Stimulated activated CD8-positive, alpha-beta memory T cell treated with anti-CD3 and anti-CD28 coated beads, Interleukin-2, amount 100 ng/mL, for 1 hour (primary cell): ENCODE measurements at places on chromosomes 7 and 10.

DNA sequence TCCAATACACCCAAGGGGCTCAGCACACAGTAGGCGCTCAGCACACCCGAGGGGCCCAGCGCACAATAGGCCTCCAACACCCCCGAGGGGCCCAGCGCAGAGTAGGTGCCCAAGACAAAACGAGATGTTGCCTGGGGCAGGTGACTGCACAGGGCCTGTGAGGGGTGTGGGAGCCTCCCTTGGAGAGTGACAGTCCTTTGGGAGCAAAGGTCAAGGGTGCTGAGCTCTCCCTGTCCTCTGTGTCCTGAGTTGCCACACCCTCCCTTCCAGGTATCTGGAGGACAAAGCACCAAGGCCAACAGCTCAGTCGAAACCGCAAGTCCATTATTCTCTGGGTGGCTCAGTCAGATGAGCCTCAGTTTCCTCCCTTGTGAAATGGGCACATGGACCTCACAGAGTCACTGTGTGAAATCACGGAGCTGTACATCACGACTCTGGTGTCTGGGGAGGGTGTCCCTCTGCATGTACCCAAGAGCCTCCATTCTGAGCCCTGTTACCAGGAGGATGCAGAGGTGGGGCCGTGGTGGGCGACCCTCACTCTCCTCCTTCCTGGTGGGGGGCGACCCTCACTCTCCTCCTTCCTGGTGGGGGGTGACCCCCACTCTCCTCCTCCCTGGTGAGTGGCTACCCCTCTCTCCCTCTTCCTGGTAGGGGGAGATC, 81.3 kb downstream of the FOXL3 start:
- DNase-seq, result no peak

- no peak for DNase-seq
Observed at GRCh38 chr10:15265056-15265455, 96.6 kb upstream of the NMT2 start.

GRCh38 chr7:97006816-97007582, 1.6 kb downstream of the DLX6 start:
- DNase-seq, result no peak

DNA sequence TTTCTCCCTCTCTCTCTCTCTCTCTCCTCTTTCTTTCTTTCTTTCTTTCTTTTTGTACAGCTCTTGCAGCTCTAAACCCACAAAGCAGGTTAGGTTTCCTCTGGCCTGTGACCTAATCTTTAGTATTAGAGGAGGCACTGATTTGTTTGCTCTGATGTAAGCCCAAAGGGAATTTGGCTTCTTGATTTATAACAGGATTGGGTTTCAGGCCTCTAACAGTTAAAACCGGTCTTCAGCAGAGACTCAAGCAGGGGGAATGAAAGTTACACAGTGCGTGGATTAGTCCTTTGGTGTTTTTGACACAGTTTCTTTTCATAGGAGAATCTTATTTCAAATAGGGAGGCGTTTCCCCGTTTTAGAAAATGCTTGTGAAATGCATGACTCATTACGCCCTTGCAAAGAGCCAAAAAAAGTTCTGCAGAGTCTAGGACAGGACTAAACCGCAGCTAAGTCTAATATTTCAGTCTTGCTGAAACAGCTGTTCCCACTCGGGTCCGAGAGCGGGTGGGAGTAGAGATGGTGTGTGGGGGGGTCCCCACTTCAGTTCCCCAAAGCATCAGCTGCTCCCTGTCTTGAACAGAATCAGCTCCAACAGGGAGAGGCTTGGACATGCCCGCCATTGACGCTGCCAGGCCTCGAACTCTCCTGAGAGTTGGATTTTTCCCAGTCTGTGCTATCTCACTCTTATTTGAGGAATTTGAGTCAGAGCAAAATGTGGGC, 296.5 kb upstream of the PITRM1 start:
- DNase-seq, result no peak

- no peak for DNase-seq
Observed at GRCh38 chr7:47271749-47272148, 310.2 kb downstream of the TNS3 start.

DNA sequence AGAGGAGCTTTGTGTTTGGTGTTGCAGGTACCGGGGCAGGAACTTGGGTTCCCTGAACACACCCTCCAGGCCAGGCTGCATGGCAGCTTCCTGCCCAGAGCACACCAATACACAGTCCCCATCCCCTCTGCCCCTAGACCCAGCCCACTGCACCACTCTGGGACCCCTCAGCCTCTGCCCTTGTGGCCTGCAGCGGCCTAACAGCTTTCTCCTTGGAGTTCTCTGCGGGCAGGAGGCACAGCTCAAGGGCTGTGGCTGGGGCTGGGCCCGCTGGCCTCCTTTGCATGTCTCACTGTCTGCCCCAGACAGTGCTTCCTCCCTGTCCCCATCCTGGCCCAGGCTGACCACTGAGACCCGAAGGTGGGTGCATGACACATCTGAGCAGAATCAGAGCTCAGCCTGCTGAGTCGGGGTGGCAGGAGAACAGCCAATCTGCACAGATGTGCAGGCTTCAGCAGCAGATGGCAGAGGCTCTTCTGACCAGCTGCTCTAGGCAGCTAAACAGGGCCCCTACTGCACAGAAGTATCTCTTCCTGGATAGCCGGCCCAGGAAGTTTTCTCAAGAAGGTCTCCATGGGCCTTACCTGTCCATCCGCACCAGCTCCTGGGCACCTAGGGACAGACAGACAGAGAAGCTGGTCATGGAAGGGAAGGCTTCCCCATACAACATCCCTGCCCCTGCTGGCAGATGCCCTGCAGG, 20.8 kb downstream of the VSIR start:
- no peak for DNase-seq

DNA sequence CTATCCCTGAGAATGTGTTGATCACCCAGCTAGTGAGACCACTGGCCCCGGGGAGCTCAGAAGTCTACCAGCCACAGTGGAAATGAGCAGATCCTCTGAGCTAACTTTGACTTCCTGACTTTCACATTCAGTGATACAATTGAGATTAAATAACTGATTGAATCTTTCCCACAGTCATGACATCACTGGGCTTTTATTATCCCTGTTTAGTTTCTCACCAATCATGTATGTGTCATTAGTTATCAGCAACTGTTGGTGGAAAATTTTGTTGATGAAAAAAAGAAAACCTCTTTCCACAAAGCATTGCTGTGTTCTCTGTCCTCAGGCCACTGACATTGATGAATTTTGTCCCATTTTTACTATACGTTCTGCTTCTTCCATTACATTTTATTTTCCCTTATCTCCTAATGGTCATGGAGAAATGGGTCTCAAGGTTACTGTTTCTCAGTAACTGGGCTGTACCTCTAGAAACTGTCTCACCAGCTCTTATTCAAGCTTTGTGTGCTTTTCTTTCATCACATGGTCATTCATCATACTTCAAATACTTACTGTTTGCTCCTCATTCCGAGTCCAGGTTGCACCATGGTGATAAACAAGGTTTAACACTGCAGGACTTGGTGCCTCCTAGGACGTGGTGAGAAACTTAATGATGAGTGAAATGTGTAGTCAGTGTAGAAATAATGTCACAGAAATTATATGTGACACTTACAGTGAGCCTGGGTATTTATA, 304.7 kb downstream of the CDK14 start:
- DNase-seq, result no peak

- DNase-seq, result no peak
Observed at GRCh38 chr10:101840102-101840684, 3.4 kb downstream of the KCNIP2 start.

DNA sequence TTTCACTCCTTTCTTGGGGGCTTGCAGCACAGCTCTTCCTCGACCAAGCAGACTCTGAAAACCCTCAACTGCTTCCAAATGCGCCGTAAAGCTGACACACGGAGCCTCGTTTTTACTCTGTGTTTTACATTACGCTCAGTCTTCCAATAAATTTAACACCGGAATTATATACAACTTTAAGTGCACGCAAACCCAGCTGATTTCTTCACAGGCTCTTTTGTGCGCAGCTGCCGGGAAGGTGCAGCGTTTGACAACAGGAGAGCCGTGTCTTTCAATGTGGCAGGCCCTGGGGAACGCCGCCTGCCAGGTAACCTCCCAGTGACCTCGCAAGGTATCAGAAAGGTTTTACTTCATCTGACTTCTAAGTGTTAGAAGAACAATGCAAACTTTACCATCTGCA, 35.0 kb downstream of the GFRA1 start:
- DNase-seq, result no peak

GRCh38 chr10:131865223-131865917, 35.4 kb upstream of the PPP2R2D start:
- DNase-seq, result no peak

DNA sequence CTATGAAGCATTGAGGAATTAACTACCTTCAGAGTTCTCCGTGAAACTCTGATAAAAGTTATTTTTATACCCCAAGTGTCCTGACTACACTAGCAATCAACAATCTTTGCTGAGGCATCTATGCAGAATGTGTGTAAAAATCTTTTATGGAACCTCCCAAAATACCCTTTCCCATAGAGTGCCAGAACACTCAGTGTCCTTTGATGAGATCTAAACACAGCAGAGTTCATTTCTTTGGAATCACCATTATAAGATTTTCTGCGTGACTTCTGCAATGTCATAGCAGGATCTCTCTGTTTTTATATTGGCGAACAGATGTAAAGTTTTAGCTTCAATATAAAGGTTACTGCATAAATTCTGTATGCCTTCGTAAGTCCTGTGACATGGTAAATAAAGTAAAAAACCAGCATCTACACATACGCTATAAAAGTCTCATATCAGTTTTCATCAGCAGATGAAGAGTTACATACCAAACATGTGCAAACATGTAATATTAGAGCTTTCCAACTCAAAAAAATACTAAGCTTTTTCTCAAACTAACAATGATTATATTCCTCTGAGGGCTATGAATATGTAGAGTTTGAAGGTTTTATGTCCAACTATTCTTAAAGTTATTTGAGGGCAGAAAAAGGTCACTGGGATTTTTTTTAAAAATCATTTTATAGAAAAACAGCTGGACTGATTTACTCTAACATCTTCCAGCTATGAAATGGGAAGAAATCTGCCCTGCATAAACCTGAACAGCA, 67.2 kb downstream of the SKIDA1 start:
- no peak for DNase-seq

DNA sequence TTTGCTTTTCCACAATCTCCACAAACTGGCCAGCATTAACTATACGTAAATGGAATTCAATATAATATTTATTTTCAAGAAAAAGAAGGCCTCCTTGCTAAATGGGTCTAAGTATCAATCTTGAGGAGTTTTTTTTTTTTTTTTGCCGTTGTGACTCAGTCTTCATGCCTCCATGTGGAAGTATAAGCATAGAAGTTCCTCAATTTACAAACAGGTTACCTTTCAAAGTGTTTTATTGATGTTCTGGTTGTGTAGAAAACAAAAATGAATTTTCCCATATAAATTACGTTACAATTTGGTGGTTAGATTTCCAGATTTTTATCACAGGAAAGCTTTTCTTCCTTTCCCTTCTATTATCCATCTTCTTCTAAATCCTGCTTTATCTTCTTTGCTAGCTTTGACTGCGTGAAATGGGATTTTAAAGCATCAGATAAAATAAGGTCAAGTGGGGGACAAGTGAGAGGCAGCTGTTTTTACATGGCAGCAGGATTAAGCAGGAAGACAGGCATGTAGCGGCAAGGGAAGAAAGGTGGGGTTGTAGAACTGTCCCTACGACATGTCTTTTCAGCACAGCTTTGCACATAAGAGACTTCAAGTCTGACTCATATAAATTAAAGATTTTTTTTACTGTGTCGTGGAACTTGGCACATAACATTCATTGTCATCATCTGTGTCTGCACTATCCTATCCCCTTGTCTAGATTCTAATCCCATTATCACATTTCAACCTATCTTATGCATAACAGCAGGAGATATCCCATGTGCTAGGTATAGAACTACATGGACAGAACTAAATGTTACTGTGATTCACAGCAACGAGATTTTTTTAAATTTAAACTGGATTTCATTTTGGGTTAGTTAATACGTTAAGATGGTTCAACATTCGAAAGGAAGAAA, 135.3 kb upstream of the FAM3C start:
- no peak for DNase-seq

GRCh38 chr7:101126651-101127459, at the start of gene SERPINE1:
Gene SERPINE1, plus strand, starts transcription at chr7:101127104. Its CDS starts 1,290 bp downstream, at chr7:101128394.
- DNase-seq, result peak; percentile 27

- DNase-seq, result no peak
Observed at GRCh38 chr7:31419505-31420055, 79.1 kb upstream of the NEUROD6 start.

GRCh38 chr10:11691319-11691755, 50.8 kb upstream of the ECHDC3 start:
- DNase-seq, result no peak

- DNase-seq, result peak; percentile 35
Observed at GRCh38 chr7:50197549-50197948, 104.5 kb upstream of the ZPBP start.

DNA sequence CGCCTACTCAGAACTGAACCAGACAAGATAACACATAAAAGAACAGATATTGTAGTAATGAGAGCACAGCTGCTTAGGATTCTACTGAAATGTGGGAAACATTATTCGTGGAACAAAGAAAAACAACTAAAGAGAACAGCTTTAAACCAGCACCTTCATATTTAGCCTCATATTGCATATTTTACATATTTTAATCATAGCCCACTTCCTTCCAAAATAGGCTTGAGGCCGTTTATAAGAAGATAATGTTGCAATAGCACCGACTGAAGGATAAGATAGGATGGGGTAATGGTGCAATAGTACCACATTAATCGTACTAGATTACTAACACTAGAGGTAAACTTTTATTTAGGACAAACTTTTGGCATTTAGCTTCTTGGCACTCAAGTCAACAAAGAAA, 71.3 kb downstream of the KCND2 start:
- no peak for DNase-seq

DNA sequence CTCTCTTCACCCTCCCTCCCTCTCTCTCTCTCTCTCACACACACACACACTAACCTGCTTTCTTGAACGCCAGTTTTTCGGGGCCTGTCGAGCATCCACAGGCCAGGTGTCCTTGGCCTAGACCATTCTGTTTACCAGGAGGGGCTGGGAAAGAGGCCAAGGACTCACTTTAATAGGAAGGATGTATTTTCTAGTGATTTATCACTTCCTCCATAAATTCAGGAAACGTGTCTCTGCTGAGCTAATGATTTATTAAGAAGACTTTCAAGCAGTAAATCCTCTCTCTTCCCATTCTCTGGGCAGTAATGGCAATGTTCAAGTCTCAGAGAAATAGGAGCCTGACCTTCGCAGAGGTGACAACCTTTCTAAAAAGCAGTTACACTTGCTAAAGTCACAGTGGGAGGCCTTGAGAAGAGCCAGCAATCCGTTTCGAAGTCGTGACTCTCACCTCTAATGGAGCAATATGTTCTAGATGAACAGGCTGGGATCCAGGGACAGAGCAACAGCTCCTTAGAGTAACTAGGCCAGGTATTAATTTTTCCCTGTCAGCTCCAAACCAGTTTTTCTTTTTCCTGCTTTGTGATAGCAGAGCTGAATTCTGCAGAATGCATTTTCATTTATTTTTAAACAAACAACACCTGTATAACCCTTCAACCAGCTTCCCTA, 1357.5 kb upstream of the SORCS1 start:
- DNase-seq, result no peak
